ENCODE measurements at places on chromosomes 6 and 20.

- no peak for DNase-seq
These were observed 91.9 kb downstream of the CCDC170 start for GRCh38 chr6:151585741-151586140.

DNA sequence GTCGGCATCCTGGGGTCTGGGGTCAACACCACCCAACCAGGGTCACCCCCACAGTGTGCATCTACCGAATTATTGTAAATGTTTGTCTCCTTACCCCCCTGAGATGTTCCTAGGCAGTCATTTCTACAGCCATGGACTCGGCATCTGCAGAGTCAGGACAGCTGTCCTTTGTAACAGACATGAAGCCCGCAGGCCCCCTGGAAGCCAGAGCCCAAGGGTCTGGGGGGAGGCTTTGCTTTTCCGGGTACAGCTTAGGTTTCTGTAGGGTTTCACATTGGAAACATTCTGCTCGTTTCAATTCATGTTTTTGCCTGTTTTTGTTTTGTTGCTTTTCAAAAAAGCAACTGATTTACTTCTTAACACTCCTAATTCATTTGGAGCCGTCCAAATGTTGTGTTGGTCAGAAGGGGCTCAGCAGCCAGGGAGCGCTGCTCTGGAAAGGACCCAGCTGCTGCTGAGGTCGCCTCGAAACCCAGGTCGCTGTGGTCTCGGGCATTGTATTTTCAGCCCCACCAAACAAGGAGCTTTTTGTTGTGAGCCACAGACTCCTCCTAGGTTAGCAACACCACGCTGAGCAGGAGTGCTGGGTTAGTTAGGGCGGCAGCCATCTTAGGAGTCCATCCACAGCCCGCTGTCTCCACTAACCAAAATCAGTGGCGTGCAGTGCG lies 160.4 kb downstream of the TMEM242 start:
- DNase-seq, result no peak

DNA sequence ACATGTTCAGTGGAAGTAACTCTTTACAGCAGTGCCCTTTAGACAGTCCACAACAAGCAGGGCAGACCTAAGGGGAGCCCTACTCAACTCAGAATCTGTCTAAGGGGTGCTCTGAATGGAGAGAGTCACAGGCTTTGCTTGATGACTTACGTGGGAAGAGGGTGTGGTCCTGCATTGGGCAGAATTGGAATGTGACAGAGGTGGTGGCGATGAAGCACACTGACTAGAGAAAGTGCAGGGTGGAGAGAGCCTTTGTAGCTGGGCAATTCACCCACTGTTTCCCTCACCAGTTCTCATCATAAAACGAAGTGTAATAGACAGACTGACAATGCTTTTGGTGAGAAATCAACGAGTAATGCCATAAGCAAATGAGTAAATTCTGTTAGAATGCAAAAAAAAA lies 11.2 kb downstream of the TP53INP2 start:
- no peak for DNase-seq

DNA sequence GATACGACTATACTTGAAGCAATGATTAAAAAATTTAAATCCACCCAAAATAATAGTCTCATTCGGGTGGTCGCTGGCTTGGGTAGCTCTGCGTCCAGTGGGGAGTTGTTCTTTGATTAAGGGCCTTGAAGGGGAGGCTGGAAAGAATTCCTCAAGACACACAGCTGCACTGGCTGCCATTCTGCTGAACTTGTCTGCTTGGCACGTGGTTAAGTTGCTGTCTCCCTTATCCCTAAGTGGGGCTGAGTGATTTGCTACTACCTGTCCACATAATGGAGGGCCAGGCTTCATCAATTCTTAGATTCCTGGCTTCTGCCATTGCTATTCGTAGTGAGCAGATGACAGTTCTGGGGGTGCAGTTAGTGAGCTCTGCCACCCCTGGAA lies 98.5 kb downstream of the GMPR start:
- no peak for DNase-seq

- DNase-seq, result no peak
These were observed 779 bp upstream of the KCNG1 start for GRCh38 chr20:51023617-51024155.

DNA sequence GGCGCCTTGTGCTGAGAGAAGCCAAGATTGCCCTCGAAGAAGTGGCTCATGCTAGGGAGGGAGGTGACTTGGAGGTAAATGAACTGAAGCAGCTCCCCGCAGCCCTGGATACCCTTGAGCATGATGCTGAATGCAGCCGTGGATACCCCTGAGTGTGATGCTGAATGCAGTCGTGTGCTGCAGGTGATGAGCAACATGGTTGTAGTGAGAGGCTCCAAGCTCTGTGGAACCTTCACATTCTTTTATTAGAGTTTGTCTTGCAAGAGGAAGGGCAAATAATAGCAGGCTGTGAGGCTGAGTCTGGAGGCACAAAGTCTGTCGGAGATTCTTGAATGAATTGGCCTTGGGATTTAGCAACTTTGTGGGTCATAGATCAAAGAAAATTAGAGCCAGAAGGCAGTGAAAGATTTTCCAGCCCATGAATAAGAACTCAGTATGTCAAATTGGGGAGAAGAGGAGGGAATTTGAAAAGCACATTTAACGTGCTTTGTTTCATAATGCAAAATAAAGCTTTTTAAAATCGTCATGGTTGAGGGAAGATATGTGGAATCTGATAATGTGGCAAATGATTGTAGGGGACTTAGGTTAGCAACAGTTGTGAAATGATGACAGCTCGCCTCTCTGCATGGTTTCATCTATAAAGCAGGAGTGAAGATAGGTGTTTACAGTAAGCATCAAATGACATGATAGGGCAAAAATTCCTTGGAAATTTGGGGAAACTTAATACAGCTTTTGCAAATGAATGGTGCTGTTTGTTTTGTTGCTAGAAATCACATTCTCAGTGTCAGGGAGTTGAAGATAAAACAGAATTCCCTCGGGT lies 120.1 kb upstream of the TIAM2 start:
- DNase-seq, result no peak

DNA sequence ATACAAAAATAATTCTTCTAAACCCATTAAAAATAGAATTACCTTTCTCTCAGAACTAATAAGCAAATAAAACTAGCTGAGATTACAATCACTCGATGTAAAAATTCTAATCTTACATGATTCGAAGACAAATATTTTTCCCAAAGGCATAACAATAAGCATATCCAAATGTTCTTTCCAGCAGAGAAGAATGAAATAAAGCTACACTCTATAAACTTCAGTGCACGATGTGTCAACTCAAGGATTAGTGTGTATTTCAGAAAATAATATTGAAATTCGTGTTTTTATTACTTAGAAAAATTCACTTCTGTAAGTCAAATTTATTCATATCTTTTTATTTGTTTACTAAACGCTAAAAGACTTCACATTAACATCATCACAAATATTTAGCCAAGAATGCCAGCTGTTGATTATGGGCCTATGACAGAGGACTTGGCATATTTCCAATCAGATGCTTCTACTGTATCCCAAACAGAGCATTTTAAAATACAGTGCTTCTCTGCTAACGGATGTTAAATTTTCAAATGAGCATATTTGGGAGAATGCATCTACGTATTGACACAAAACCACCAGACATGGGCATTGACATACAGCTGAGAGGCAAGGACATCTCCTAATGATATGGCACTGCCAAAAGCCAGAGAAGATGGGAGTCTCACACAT lies 54.7 kb upstream of the PDE7B start:
- DNase-seq, result peak; percentile 59

GRCh38 chr6:149529650-149530049 lies 16.2 kb downstream of the PPIL4 start:
- DNase-seq, result no peak

- DNase-seq, result no peak
These were observed 36.2 kb downstream of the FYN start for GRCh38 chr6:111837007-111837406.

GRCh38 chr6:91438570-91438969 lies 851.7 kb upstream of the MAP3K7 start:
- no peak for DNase-seq

DNA sequence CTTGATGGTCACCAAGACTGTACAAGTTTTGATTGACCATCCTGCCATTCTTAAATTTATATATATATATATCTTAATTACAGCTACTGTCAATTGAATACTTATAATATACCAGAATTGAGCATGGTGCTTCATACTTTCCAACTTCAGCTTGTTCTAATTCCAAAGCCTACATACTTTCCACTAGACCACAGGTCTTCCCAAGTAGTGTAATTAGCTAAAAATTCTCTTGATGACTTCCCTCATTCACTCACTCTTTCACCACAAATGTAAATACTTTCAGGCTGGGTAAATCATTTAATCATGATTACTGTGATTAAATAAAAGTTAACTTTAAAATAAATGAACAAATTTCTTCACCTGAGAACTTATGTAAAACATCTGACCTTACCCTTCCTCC lies 3.4 kb downstream of the ASF1A start:
- no peak for DNase-seq

- no peak for DNase-seq
These were observed 213.9 kb downstream of the SLC24A3 start for GRCh38 chr20:19426356-19426755.

DNA sequence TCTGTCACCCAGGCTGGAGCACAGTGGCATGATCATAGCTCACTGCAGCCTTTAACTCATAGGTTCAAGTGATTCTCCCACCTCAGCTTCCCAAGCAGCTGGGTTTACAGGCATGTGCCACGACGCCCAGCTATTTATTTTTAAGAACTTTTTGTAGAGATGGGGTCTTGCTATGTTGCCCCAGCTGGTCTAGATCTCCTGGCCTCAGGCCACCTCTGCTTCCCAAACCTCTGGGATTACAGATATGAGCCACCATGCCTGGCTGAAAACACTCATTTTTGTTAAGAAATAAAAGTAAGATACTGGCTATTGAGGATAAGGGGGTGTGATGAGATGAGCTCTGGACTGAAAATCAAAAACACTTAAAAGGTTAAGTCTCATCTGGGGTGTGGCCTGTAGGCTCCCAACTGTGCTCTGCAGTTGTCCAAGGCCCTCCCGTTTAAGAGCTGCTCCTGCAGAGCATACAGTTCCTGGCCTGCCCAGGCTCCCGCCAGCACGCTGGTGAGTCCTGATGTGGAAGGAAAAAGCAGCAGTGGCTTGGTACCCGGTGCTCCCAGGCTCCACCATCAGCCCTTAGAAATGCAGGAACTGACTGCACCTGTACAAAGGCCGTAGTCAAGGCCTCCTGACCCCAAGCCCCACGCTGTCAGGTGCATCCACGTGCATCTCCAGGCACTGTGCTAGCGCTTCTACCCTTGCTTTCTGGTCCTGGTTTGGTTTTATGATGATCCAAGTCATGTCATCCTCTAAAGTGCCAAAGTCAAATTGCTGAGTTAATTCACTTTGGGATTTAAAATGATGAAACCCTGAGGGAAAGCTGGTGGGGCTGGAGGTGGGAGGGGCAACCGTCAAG lies 111.5 kb downstream of the TMEM242 start:
- DNase-seq, result no peak

Data from NCI-H446 treated with DMSO at 0.1 percent for 48 hours (cell line).